Activated B cell treated with CpG ODN at 0.5 μM for 24 hours (primary cell): ENCODE measurements at places on chromosomes 16 and 17.

GRCh38 chr16:73171380-73171779 is 123.5 kb upstream of the ZFHX3 start:
- DNase-seq: no peak

- DNase-seq: no peak
Observed at GRCh38 chr17:35893751-35894150, 13.6 kb upstream of the CCL5 start.

DNA sequence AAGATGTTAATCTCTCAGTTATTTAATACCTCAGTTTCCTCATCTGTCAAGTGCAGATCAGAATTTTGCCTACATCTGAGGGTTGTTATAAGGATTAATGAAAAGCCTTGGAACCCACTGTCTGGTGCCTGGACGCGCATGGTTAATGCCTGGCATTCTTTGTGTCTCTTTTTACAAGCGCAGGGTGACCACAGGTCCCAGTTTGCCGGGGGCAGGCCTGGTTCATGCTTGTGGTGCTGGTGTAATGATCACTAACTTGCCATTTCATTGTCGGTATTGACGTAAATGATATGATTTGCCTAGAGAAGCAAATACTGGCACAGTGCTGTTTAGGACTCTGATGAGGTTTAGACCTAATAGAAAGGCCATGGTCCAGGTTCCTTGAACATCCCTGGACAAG is 23.1 kb downstream of the MRC2 start:
- DNase-seq: no peak

GRCh38 chr17:64244165-64244564 is 18.9 kb downstream of the TEX2 start:
- DNase-seq: no peak

GRCh38 chr16:57279780-57280638 is 4.5 kb downstream of the PLLP start:
- no peak for DNase-seq

- DNase-seq: no peak
Observed at GRCh38 chr17:73550556-73550955, 93.7 kb downstream of the SDK2 start.

DNA sequence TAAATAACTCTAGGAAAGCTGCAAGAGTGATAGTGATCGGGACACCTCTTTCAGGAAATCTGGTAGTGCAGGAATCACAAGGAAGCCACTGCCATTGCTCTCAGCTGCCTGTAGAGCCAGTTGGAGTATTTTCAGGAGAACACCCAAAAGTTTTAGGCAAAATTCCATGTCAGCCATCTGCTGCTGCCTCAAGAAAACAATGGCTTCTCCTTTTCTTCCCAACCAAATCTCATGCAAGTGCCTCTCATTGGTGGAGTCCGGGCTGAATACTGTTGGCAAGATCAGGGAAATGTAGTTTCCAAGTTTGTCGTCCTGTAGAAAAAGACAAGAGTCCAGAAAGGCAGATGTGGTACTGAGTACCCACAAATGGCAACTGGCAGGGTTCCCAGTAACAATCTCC is 54.9 kb upstream of the TANC2 start:
- no peak for DNase-seq

GRCh38 chr17:1754430-1755112 is 7.3 kb upstream of the SERPINF1 start:
- no peak for DNase-seq

- DNase-seq: no peak
Observed at GRCh38 chr17:31099016-31099415, 4.2 kb downstream of the NF1 start.

GRCh38 chr17:50778988-50779387 is 11.7 kb upstream of the ANKRD40CL start:
- DNase-seq: no peak

DNA sequence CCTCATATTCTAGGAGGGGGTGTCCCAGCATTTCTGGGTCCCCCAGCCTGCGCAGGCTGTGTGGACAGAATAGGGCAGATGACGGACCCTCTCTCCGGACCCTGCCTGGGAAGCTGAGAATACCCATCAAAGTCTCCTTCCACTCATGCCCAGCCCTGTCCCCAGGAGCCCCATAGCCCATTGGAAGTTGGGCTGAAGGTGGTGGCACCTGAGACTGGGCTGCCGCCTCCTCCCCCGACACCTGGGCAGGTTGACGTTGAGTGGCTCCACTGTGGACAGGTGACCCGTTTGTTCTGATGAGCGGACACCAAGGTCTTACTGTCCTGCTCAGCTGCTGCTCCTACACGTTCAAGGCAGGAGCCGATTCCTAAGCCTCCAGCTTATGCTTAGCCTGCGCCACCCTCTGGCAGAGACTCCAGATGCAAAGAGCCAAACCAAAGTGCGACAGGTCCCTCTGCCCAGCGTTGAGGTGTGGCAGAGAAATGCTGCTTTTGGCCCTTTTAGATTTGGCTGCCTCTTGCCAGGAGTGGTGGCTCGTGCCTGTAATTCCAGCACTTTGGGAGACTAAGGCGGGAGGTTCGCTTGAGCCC is 11.6 kb downstream of the STH start:
- DNase-seq: no peak

DNA sequence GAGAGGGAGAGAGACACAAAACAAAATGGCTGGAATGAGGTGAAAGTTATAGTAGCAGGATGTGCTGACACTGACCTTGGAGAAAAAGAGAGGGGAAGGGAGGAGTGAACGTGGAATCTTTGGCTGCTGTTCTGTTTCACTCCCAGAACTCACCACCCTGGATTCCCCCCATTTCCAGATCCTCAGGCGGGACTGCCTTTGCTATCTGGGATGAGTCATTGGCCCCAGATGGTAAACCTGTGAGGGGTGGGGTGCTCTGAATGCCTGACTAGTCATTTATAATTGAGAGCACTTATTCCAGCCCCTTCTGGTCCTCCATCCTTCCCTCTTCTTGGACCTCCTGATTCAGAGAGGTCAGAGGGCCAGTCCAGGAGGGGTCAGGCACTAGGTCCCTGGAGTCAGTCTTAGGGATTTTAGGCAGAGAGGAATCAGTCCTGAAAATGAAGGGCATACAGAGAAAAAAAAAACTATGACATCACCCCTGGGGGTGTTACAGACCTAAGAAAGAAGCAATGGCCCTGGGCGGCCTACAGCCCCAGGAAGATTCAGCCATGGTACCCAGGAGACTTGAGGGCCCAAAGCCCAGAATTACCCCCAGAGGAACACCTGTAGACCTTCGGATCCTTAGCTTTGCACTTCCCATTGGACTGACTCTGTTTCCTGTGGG is 2.2 kb upstream of the ZG16 start:
- DNase-seq: no peak

GRCh38 chr16:314795-315299 is 31.9 kb downstream of the PDIA2 start:
- no peak for DNase-seq

DNA sequence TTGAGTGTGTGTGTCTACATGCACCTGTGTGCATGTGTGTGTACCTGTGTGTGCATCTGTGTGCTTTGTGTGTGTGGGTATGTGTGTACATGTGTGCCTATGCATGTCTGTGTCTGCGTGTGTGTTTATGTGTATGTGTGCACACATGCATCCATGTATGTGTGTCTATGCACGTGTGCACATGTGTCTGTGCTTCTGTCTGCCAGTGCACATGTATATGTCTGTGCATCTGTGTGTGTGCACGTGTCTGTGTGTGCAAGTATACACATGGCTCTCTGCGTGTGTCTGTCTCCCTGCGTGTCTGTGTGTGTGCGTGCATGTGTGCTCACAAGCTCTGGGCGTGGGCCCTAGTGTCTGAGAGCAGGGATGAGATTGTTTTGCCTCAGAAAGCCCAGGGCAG is 85.3 kb upstream of the SEC14L1 start:
- no peak for DNase-seq

DNA sequence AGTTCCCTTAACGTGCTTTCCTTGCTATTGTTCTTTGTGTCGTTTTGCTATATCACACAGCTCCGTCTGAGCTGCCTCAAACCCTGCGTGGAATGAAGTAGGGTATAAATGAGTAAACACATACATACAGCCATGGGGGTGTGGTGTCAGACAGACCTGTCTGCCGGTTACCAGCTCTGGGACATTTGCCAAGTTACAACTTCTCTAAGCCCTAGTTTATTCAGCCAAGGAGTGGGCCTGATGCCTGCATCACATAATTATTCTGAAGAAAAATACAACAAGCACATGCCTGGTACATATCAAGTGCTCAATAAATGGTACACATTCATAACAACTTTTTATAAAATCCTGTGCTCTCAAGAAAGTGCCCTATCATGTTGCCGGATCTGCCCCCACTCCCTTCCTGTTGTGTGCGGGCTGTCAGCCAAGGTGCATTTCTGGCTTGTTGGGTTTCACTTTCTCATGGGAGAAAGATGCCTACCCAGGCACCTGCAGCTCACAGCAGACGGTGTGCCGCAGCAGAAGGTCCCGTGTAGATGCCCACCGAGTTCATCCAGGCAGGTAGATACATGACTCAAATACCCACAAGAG is 30.5 kb downstream of the SMPD3 start:
- DNase-seq: peak; percentile 29

DNA sequence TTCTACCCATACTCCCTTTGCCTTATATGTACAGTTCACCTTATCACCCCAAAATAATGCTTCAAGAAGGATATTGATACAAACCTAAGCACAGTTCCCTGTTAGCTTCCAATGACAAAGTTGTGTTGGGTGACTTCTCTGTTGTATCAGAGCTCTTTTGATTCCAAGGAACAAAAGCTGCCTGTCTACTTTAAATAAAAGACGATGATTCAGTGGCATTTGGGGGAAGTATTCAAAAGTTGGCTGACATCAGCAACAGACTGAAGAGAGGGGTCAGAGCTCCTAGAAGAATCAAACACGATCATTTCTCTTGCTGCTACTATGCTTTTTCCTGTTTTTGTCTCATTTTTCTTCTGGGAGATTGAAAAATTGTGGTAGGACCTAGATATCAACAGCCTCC is 69.4 kb upstream of the CA10 start:
- DNase-seq: no peak

DNA sequence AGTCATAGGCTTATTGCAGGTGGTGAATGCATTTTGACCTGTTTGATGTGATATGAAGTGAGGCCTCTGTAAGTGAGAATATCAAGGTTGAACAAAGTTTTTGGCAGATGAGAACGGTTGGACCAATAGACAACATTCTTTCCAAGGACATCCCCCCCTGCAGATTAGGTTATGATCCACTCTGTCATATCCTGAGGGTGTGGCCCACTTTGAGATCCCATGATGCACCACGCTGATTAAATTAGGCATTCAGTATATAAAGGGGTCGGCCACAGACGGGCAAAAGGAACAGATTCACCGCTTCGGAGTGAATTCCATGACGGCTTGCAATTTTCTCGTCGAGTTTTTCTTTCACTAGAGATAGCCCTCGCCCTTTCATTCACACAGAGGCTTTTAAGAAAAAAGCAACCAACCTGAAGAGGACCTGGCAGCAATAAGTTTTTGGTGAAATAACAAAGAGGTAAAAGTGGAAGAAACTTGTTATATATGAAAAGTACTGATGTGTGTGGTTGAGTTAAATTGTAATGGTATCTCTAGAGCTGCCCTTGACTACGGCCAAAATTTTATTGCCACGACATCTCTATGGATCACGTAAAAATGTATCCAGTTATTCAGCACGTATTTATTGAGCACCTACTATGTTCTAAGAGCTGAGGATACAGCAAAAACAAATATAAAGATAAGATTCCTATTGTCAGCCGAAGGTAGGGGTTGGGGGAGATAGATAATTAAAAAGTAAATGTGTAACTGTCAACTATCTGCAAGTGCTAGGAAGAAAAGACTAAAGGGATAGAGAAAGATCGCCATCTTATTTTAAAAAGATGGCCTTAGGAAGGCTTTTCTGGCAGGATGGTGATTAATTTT is 1.7 kb upstream of the RBBP6 start:
- DNase-seq: no peak

DNA sequence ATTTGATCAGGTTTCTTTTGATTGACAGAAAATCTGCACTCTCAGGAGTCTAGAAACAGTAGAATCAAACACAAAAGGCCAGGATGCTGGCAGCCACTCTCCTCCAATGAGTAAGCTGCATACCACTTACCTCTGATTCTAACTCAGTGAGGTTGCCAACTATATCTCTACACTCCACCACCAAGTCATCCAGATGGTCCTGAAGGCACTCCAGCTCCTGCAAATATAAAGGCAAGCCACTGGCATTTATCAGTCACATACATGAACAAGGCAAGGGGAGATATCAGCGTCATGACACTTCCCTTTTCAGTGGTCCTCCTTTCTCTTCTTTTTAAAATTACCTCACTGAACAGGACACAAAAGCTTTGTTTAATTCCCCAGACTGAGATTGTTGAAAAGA is 53.1 kb upstream of the CLEC18B start:
- DNase-seq: no peak

DNA sequence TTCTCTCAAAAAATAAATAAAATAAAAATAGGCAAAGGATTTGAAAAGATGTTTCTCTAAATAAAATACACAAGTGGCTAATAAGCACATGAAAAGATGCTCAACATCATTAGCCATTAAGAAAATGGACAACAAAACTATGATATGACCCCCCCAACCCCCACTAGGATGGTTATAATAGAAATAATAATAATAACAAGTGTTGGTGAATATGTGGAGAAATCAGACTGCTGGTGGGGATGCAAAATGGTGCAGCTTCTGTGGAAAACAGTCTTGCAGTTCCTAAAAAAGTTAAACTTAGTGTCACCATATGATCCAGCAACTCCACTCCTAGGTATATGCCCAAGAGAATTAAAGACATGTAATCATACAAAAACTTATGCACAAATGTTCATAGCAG is 9.0 kb upstream of the MYCBPAP start:
- DNase-seq: no peak

GRCh38 chr17:75288770-75289114 is 491 bp downstream of the SLC25A19 start:
- no peak for DNase-seq

DNA sequence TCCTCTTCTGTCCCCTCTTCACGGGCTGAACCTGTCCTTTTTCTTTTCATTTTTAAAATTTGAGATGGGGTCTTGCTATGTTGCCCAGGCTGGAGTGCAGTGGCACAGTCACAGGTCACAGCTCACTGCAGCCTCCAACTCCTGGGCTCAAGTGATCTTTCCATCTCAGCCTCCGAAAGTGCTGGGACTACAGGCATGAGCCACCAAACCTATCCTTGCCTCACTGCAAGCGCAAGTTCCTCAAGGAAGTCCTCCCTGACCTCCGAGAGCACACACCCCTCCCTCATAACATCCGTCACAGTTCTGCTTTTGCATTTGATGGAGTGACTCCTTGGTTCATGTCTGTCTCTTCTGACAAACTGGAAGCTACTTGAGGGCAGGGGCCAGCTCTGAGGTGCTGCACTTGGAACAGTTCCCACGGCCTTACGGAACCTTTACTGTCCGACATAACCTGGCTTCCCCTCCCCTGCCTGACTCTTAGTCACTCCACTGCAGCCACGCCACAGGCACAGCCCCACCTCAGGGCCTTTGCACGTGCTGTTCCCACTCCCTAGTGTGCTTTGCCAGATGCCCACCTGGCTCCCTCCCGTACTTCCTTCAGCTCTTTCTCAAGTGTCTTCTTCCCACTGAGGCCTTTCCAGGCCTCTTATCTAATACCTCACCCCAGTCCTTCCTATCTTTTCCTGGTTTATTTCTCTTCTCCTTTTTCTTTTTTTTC is 4.4 kb downstream of the TBX6 start:
- no peak for DNase-seq
